ENCODE measurements at places on chromosomes 7 and 10. TPM values are rescaled to one million over a fixed set of nuclear protein-coding genes. Genes with fewer than 3 reads are reported as not detected.

DNA sequence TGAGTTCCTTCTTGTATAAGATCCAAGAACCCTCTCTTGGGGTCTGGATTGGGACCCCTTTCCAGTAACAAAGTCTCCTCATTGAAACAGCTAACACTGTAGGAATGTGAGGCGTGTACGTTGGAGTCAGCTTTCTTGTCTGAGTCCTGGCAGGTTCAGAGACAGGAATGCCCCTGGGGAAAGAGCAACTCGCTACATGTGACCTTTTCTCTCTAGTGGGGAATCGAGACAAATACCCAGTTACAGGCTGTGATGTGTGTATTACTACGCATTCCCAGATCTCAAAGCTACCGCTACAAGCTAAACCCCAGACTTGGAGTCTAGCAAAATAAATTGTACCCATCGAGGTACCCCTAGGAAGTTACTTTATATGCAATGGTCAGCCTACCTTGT, 85.6 kb upstream of the FRMD4A start:
- no peak for ATAC-seq

GRCh38 chr10:31618541-31619291, 299.7 kb downstream of the ZEB1 start:
- ATAC-seq = peak; percentile 89

DNA sequence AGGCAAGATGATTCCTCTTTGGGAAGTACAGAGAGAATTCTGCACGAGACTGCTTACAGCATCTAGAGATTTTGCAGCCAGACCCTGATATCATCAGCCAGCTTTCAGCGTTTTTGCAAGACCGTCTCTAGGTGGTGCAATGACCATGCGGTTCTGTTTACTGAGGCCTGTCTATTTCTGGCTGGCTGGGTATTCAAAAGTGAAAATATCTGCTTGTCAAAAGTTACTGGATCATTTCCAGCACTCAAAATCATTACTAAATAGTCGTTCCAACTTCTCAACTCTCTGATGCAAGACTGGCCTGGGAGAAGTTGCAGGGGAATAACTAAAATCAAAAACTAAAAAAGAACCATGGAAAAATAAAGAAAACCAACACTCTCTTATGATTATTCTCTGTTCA, 240.1 kb downstream of the ELMO1 start:
- ATAC-seq = peak; percentile 81

The KLHL7 gene
- total RNA-seq = 28.3 TPM

DNA sequence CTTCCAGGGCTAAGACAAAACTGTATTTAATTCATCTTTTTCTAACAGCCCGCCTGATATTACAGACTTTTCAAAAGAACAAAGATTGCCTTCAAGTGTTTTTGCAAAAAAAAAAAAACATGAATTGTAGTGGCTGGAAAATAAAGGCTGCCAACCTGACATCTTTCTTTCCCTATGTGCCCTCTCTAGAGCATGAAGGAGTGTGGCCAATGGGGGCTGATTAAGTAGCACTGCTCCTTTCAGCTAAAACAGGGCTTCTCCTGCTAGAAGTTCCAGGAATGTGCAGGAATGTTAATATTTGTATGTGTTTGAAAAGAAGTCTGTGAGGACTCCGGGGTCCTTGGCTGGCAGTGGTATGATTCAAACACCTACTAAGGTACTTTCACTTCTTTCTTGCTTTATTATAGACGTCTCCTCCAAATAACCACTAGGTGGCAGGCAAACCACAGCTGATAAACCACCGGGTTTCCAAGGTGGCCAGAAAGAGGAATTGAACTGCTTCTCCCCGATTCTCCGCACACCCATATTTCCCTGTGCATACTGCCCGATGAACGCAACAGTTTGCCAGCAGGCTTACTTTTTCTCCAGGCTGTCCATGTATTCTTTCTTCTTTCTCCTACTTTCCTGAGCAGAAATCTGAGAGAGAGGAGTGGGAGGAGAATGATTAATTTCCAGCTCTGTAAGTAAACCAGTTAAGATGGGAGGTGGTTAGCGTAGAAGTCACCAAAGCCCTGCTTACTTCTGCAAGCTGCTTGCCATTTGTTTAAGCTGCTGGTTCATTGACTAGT, 56.8 kb upstream of the DGKI start:
- peak; percentile 48 for ATAC-seq

DNA sequence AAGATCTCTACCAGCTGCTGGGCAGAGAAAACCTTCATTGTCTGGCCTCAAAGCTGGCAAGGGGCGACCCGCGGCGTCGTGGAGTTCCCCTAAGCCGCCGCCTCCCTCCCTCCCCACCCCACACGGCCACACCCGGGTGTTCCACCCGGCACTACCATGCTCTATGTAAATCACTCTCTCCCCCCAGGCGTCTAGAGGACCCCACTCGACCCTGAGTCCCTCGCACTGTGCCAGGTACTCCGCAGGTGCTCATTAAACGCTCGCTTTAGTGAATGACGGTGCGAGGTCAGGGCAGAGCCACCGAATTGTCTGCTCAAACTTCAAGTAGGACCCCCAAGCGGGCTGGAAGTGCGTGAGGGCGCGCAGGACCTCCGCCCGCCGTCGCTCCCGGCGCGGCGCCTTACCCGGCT, 628 bp downstream of the PARP12 start:
- peak; percentile 3 for ATAC-seq

The ALOX5 gene
- 1.0 TPM for total RNA-seq

The PTER gene
- 3.8 TPM for total RNA-seq

Measured in motor neuron (in vitro differentiated cells).